ENCODE measurements at places on chromosomes 7 and 10.

DNA sequence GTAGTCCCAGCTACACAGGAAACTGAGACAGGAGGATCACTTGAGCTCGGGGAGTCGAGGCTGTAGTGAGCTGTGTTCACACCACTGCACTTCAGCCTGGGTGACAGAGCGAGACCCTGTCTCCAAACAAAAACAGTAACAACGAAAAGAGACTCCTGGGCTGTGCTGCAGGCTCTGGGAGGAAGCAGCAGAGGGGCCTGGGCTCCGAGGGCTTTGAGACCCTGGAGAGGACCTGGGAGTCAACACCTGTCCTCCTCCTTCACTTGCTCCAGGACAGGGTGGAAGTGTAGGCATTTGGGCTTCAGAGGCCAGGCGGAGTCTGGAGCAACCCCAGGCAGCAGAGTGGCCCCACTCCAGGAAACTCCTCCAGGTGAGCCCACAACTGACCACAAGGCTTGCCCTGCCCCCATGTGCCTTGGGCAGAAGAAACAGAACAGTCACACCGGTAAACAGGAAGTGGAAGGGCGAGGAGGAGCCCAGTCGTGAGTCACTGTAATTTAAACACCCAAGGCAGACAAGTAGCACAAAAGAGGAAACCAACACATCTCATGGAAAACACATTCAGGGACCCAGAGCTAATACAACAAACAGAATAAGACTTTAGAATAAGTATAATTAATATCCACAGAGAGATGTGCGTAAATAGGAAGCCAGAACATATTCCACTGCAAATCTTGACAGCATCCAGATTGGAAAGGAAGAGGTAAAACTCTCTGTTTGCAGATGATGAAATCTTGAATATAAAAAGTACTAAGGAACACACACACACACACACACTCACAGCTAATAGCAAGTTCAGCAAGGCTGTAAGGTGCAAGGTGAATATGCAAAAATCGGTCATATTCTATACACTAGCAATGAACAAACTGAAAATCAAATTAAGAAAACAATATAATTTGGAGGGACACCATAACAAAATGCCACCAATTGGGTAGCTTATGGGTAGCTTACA is 20.5 kb upstream of the RASGEF1A start:
- DNase-seq, result peak; percentile 86

DNA sequence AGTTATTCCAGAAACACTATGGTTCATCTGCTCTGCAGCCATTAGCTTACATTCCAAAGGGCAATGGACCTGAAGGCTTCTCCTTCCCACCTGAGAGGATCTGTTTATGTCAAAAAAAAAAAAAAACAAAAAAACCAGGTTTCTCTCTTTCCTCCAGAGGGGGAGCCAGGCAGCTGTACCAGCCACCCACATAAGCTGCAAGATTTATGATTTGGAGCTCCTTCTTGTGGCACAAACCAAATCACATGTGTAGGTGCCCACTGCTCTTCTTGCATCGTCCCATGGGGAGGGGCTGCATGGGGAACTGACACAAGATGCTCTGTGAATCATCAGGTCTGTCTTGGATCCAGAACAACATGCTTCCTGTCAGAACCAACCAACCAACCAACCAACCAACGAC is 231.6 kb upstream of the IGFBP3 start:
- no peak for DNase-seq

- no peak for DNase-seq
Observed at GRCh38 chr7:85600395-85600794, 413.5 kb upstream of the SEMA3D start.

GRCh38 chr7:73799282-73800141 is 29.4 kb upstream of the CLDN3 start:
- no peak for DNase-seq

DNA sequence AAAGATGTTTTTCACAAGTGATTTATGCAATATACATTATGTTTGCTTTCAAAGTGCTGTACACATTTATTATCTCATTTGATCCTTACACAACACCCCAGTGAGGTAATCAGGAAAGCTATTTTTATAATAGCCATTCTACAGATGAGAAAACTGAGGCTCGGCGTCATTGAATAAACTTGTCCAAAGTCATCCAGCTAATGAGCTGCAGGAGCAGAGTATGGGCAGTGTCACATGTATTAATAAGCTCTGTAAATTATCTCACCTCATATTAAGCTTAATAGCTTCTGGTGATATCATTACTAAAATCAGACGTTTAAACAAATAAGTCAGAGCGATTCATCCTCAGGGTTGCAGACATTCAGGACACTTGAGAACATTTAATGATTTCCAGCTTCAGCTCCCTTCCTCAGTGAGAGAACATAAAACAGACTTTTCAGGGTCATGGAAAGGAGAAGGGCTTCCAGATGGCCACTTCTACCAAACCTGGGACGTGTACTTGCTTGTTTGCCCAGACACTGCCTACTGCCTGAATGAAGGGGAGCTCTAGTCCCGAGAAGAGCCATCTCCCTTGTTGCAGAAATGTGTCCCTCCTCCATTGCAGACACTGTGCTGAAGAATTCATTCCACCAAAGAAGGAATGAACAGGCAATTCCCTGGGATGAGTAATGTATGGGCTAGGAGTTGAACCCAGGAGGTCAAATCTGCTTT is 20.5 kb upstream of the FZD1 start:
- DNase-seq, result no peak

DNA sequence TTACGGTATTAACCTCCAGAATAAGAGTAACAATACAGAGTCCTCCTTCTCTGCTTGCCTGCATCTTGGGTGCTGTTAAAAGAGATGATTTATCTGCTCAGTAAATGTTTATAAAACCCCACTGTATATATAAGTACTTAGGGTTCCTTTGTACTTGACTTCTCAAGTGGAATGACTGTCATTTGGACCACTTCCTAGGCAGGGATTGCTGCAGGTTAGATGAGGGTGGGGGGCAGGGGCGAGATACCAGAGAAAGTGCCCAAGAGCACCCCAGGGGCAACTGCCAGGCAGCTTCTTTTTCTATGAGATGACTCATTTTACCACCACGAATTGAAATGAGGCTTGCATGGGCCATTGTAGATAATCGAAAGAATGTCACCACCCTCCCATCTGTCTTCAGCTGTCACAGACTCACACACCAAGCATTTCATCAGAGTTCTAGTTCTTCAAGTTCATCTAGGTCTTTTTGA is 421.9 kb upstream of the GALNT17 start:
- no peak for DNase-seq

DNA sequence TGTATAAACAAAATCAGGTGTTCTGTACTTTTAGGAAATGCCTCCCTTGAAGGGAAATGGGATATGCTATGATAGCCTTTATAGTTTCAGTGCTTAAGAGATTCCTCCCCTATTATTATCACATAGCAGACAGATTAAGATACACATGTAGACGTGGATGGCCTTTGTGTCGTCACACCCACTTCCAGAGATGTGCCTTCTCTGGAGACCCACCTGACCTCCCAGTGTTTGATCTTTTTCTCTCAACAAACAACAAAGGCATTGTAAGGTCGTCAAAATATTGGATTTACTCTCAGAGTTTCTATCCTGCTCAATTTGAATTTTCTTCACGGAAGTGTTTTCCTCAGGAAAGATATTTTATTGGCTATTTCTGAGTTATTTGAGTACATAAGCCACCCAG is 25.7 kb upstream of the C1GALT1 start:
- DNase-seq, result no peak

GRCh38 chr10:79027147-79028055 is 41.4 kb upstream of the ZMIZ1 start:
- no peak for DNase-seq

DNA sequence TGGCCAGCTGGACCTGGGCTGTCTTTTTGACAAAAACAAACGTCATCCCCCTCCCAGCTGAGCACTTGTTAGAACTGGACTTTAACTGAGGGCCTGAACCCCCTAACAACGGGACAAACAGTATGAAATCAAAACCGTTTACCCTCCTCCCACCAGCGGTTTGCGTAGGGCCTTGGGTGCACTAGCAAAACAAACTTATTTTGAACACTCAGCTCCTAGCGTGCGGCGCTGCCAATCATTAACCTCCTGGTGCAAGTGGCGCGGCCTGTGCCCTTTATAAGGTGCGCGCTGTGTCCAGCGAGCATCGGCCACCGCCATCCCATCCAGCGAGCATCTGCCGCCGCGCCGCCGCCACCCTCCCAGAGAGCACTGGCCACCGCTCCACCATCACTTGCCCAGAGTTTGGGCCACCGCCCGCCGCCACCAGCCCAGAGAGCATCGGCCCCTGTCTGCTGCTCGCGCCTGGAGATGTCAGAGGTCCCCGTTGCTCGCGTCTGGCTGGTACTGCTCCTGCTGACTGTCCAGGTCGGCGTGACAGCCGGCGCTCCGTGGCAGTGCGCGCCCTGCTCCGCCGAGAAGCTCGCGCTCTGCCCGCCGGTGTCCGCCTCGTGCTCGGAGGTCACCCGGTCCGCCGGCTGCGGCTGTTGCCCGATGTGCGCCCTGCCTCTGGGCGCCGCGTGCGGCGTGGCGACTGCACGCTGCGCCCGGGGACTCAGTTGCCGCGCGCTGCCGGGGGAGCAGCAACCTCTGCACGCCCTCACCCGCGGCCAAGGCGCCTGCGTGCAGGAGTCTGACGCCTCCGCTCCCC is at the start of gene IGFBP1:
IGFBP1 (plus strand) TSS at position 304 of the 808 bp plus-strand sequence; CDS start at position 469, 165 bp downstream.
- no peak for DNase-seq

GRCh38 chr10:3834404-3834803 is 49.4 kb upstream of the KLF6 start:
- DNase-seq, result no peak

DNA sequence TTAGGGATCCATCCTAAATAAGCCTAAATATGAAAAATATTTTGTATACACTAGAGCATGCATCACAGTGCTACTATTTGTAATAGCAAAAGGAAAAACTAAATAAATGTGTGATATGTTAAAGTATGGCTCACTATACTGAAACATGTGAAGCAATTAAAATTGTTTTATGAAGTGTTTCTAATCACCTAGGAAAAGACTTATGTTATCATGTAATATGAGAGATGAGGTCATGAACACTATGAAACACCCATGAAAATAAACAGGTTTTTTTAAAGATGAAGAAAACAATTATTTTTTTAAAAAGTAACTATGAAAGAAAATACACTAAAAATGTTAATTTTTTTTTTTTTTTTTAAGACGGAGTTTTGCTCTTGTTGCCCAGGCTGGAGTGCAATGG is 16.8 kb upstream of the ARHGAP12 start:
- no peak for DNase-seq

DNA sequence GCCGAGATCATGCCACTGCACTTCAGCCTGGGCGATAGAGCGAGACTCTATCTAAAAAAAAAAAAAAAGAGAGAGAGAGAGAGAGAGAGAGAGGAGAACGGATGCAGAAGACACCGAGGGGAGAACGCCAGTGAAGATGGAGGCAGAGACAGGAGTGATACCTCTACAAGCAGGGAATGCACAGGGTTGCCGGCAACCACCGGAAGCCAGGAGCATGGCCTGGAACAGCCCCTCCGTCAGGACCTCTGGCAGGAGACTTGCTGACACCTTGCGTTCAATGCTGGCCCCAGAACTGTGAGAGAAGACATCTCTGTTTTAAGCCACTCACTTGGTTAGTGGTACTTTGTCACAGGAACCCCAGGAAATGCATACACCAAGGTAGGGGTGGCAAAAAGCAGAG is 38.1 kb upstream of the DUSP5 start:
- DNase-seq, result no peak

- peak; percentile 50 for DNase-seq
Observed at GRCh38 chr7:74656441-74656836, 1.1 kb upstream of the GTF2I start.

GRCh38 chr7:17304926-17305325 is 6.5 kb downstream of the AHR start:
- DNase-seq, result no peak

DNA sequence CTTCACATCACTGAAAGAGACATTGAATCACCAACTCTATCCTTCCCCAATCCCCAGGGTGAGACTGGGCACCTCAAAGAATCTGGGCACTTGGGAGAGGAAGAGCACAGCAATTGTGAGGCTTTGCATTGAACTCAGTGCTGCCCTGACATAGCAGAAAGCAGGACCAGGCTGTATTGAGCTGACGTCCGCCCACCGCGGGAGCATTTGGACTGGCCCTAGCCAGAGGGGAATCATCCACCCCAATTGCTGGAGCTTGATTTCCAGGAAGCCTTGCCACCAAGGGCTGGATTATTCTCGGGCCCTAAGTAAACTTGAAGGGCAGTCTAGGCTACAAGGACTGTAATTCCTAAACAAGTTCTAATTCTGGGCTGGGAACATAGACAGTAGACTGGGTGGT is 416.3 kb upstream of the PHF14 start:
- no peak for DNase-seq

DNA sequence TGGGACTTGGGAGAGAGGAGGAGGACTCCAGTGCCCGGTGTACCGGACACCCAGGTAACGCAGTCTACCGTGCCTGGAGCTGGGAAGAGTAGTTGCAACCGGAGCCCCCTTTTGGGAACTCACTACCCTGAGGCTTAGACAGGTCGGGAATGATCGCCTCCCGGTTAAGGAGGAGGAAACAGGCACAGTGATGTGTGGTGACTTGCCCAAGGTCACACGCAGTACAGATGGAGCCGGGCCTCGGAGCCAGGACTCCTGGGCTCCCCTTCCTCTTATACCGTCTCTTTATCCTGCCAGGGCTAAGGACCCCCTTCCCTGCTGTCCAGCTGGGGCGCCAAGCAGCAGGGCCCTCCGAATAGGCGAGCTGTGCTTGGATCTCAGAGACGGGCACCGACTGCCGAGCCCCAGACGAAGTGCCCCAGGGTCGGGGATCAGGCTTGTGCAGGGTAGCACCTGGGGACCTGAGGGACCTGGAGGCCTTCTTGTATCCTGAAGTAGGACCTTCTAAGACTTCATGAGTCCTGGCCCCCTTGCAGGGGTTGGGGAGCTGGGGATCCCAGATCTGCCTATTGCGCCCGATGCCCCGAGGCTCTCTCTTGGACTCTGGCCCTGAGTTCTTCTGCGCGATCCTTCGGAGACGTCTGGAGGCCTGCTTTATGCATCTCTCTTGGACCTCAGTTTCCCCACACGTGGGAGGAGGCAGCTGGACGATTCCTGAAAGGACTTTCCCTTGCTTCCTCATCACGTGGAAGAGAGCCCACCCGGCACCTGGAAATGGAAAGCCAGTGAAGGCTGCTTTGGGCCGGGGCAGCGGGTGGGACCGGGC is 767 bp upstream of the CYP26A1 start:
- DNase-seq, result no peak

- DNase-seq, result no peak
Observed at GRCh38 chr7:18667466-18667865, 171.9 kb downstream of the HDAC9 start.

GRCh38 chr7:30134611-30135300 is at the start of gene MTURN:
MTURN (plus strand) TSS chr7:30134986; CDS start chr7:30135137, 151 bp downstream.
- DNase-seq, result peak; percentile 86

Data from activated CD4-positive, alpha-beta memory T cell treated with anti-CD3 and anti-CD28 coated beads, Interleukin-2, amount 10 ng/mL, durations not matched to agents 7 days and 5 days (primary cell).